ENCODE measurements at places on chromosomes 3 and 15. TPM values are rescaled to one million over a fixed set of nuclear protein-coding genes. Genes with fewer than 3 reads are reported as not detected.

DNA sequence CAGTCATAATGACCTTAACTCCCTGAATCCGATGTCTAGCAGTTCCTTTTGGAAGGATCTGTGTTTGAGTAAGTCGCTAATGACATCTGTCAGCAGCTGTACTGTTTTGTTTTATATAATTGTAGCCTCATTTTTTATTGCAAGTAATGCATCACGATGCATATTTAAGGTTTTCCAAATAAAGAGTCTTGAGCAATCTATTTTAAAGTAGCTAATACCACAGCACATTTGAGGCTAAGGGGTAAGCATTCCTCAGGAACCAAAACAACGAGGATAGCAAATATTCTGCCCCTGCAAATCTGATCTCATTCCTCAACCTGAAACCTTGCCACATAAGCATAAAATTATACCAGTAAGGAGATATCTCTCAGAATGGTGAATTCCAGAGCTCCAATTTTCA is 98.7 kb downstream of the TBC1D5 start:
- no peak for DNase-seq

GRCh38 chr3:191368755-191369615 is 38.7 kb upstream of the UTS2B start:
- DNase-seq = no peak

DNA sequence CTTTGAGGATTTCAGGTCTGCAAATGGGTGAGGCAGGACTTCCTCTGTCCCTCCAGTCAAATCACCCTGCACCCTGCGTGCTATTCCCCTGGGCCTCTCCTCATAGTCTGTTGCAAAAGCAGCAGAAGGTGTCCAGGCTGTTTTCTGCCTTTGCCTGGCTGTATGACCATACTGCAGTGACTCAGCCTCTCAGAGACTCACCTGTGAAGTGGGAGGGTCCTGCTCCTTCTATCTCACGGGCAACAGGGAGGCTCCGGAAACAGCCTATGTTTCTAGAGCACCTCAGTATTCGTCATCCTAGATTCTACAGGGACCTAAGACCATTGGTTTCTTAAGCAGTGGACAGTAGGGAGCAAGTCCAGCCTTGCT is 216.4 kb downstream of the TLE3 start:
- DNase-seq = no peak

Gene TRIM71
- total RNA-seq = 106 TPM

GRCh38 chr3:193813501-193813830 is 220.5 kb downstream of the OPA1 start:
- no peak for DNase-seq
